Cortex of kidney (tissue), 1 donor: ENCODE measurements at places on chromosomes 4 and X.

DNA sequence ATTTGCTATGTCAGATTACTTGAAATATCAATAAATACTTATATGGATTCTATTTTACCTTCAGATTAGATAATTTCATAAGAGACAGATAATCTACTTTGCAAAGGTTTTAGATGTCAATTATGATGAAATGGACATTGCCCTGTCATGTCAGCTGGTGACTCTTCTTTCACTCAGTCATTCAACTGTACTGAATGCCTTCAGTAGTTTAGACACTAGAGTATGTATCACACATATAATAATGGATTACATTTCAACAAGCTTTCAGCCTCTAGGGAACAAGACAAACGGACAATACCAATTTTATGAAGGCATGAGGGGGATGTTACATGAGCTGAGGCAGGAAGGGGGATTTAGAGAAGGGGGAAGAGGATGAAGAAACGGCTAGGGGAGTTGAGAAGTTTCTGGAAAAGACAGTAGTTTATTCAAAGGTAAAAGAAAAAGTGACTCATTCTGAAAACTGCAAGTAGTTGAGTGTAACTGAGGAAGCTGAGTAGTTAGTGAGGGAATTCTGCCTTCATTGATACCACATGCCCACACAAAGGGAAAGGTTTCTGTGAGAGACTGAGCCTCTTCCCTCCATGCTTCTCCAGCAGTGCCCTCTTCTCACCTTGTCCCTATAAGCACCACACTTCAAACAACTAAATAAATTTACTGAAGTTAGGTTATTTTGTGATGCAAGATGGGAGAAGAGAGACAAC lies 25.7 kb downstream of the SLC9B2 start:
- DNase-seq = no peak

DNA sequence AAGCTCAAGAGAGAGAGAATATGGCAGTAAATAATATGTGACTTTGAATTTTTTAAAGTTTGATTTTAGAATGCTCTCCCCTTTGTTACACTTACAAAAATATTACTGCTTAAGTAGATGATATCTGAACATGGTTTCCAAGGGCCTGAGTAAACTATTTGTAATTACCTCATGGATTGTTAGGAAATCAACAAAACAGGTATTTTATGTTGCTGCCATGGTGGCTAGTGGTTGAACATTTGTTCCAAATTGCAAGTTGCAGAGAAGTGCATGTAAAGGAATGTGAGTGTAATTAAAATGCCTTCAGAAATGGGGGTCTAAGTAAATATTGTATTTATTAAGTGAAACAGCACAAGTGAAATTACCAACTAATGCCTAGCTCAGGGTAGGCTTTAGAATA lies 27.6 kb downstream of the SEPTIN11 start:
- DNase-seq = no peak

GRCh38 chrX:11724122-11725017 lies 33.7 kb upstream of the MSL3 start:
- no peak for DNase-seq

- no peak for DNase-seq
These were observed 60.8 kb downstream of the SHROOM2 start for GRCh38 chrX:9847071-9847470.
